Right ventricle myocardium superior (tissue), 1 donor: ENCODE measurements at places on chromosomes 16 and 17.

DNA sequence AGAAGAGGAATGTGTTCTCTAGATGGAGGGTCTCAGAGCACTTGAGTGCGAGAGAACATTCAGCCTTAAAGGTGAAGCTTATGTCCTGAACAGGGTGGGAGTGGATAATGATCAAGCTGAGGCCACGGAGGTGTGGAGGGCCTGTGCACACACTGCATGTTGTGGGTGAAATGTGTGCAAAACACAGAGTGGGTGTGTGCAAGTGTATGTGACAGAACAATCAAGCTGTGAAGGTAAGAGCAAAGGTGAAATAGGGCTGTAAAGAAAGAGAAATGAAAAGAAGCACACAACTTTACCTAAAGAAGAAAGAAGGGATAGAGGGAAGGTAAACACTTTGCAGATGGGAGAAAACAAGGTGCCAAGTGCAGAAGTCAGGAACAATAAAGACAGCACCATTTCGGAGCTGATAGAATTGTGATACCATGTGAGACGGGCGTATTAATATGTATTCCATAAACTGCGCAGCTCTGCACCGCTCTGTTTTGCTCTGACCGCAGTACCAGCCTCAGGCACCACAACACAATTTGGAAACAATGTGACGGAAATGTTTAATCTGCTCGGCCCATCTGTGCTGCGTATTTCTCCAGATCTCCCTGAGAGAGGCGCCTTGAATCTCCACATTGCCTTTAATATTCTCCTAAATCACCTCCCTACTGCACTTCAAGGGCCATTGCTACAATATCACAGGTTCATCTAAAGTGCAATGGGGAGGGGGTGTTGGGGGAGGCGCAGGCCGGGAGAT lies 40.6 kb downstream of the SNX11 start:
- no peak for DNase-seq

GRCh38 chr16:27384425-27384824 lies 17.5 kb upstream of the IL21R start:
- no peak for DNase-seq

- DNase-seq, result no peak
Observed at GRCh38 chr16:84547546-84548061, 43.1 kb upstream of the MEAK7 start.

DNA sequence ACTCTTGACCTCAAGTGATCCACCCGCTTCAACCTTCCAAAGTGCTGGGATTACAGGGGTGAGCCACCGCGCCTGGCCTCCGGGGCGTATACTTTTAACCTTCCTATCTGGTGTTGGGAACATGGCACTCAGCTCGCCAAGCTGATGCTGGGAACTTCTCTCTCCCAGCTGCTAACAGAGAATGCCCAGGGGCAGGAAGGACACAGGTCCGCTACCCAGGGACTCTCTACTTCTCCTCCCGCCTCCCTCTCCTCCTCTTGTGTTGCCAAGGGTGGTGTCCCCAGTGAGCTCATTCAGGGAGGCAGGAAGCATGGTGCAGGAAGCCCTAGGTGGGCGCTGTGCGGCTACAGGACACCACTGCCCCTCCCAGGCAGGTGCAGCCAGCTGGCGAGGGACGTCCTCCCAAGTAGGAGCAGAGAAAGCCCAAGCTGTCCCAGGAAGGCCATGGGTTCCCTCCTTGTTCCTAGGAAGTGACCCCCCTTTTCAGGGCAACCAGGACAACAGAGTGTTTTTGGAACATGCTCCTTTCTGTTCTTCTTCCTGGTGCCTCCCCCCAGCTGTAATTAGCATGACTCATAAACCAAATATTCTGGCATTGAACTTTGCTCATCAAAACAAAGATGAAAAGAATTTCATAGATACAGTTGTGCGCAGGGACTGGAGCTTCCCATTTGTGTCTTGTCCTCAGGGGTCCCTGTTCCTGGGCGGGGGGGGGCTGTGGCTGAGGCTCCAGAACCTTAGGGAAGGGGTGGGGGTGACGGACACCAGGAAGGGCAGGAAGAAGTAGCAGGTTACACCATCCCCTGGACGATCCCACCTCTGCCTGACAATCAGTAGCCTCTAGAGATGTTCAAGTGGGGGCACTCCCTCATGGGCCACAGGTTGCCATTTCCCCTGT lies 2.7 kb downstream of the C1QTNF1 start:
- DNase-seq, result peak; percentile 70

- peak; percentile 85 for DNase-seq
Observed at GRCh38 chr16:1545044-1546040, 11.9 kb downstream of the TMEM204 start.

GRCh38 chr16:49596068-49596467 lies 222.5 kb downstream of the C16orf78 start:
- no peak for DNase-seq

GRCh38 chr16:85398050-85398451 lies 215.1 kb upstream of the GSE1 start:
- no peak for DNase-seq
